Activated CD4-positive, alpha-beta T cell treated with anti-CD3 and anti-CD28 coated beads, Interleukin-10, Interleukin-2, amounts not matched to agents 100 ng/mL and 50 ng/mL, durations not matched to agents 16 hours and 8 hours (primary cell): ENCODE measurements at places on chromosomes 3 and 15.

DNA sequence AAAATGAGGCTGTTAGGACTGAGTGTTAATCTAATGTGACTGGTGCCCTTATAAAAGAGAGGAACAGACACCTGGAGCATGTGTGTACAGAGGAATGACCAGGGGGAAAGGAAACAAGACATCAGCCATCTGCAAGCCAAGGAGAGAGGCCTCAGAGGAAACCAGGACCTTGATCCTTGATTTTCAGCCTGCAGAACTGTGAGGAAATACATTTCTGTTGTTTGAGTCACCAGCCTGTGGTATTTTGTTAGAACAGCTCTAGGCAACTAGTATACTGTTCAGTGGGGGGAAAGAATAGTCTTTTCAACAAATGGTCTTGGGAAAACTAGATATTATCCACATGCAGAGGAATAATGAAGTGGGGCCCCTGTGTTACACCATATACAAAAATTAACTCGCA lies 80.6 kb downstream of the CCR1 start:
- no peak for DNase-seq

GRCh38 chr3:69095636-69096035 lies 10.9 kb downstream of the ARL6IP5 start:
- peak; percentile 60 for DNase-seq

GRCh38 chr15:50758712-50759205 lies 6.7 kb downstream of the SPPL2A start:
- DNase-seq, result no peak

- DNase-seq, result peak; percentile 40
Observed at GRCh38 chr3:167882057-167882667, 146.6 kb downstream of the SERPINI1 start.

DNA sequence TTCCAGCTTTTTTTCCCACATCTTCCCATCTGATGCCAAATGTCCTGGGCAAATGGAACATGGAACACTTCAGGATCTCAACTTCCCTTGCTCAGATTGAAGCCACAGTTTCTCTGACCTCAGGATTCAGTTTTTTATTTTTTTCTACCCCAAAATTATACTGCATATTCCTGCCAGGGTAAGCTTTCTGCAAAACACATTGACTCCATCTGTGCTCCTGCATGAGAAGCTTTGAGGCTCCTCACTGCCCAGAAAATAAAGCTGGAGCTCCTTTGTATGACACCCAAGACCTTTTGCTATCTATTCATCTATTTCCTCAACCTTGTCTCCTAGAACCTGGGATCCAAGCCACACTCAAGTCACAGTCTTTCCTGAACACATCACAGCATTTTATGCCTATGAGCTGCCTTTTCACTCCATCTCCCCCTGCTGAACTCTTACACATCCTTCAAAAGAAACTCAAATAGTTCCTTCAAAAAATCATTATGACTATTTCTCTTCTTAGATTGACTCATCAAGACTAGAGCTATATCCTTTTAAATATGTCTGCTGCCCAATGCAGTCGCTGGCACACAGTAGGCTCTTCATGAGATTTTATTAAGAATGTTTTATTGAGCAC lies 57.4 kb upstream of the PSMD6 start:
- peak; percentile 40 for DNase-seq

GRCh38 chr3:119817583-119818363 lies 35.9 kb downstream of the NR1I2 start:
- no peak for DNase-seq

DNA sequence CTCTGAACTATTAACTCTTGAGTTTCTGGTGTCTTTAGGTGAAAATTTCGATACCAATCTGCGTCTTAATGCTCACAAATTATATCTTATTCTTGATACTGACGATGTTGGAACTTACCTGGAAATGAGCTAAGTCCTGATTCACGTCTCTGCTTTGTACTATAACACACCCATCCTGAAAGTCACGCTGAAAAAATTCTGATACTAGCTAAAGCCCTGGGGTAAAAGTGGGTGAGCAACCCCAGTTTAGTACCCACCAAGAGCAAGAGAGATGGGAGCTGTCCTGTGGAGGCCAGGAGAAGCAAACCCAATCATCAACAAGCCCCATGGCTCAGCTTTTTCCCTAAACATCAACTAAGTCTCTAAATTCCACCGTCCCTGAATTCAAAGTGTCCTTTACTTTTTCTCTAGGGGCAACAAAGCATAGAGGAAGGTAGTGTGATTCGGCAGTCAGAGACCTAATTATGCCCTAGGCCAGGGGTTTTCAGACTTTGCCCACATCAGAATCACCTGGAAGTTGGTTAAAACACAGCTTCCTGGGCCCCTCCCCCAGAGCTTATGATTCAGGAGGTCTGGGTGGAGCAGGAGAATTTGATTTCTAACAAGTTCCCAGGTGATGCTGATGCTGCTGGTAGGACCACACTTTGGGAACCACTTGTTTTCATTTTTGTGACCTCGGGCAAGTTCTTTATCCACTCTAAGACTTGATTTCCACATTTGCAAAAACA lies 90.2 kb downstream of the OSBPL10 start:
- DNase-seq, result no peak

DNA sequence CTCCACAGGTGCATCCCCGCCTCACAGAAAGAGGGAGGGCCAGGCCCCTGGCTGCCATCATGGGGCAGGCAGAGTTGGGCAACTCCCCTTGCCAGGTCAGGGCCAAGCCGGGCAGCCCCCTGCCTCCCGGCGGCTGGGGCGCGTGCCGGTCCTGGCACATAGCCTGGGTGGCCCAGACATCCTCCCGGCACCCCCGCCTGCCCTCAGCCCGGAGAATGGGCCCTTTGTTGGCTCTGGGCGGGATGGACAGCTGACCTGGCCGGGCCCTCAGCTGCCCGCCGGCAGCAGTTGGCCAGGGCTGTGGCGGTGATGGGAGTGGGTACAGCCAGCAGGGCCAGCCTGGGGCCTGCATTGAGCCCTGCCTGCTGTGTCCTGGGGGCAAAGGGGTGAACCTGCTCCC lies 16.5 kb downstream of the PLXNA1 start:
- no peak for DNase-seq

DNA sequence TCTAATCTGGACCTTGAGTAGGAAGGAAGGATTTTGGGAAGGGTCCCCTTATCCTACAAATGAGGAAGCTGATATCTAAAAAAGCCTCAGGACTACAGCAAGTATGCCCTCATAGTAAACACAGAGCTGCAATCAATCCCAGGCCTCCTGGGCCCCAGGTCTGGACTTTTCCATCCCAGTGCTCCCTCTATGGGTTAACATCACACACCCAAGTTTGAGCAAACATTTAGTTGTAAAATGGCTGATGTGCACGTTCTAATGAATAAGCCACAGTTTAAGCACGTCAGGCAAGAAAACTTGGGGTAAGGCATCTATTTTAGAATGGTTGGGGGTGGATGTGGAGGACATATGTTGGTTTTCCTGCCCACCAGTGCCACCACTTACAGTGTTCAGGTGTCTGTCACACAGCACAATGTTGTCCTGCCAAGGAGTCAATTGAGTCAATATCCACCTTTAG lies 44.3 kb upstream of the UBE2E1 start:
- peak; percentile 52 for DNase-seq

GRCh38 chr3:140910860-140911259 lies 30.8 kb upstream of the SLC25A36 start:
- no peak for DNase-seq

GRCh38 chr3:55721716-55722484 lies 234.8 kb upstream of the WNT5A start:
- no peak for DNase-seq

GRCh38 chr3:61903074-61903473 lies 341.7 kb downstream of the PTPRG start:
- no peak for DNase-seq

DNA sequence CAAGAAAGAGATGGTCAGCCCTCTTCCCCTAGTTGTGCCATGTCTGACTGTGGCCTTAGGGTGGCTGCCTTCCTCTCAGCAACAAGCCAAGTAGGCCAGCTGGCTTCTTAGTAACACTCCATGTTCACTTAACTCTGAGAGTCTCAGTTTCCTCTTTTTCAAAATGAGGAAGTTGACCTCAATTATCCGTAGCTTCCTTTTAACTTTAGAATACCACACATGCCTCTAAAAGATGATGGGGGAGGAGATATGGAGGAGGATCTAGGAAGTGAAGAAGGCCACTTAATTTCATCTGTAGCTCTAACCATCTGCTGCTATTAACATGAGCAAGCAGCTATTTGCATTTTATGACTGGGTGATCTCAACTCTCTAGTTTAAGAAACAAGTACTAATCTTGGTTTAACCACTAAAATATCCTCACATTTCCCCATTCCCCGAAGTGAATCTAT lies 32.9 kb downstream of the CD200R1L start:
- no peak for DNase-seq

GRCh38 chr3:13539292-13539638 lies 9.7 kb upstream of the FBLN2 start:
- DNase-seq, result no peak

GRCh38 chr3:4751029-4751501 lies 228.2 kb upstream of the BHLHE40 start:
- peak; percentile 21 for DNase-seq

- no peak for DNase-seq
Observed at GRCh38 chr3:173747427-173747826, 349.9 kb downstream of the NLGN1 start.

DNA sequence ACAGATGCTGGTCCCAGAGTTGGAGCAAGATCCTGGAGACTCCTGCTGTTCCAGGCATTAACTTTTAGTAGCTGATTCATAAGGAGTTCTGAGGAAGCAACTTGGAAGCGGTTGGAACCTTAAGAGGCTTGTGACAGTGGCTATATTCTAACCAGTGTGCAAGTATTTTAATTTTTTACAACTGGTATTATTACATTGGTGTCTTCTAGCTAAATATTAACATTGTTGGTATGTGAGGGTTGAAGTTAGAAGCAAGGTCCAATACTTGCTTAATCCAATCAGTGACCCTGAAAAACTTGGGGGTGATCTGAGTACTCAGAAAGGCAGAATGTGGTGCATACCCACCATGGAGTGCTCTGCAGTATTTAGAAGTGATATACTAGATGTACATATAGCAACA lies 1.5 kb upstream of the OR4F15 start:
- DNase-seq, result no peak

- no peak for DNase-seq
Observed at GRCh38 chr3:62559831-62560445, 186.6 kb upstream of the FEZF2 start.

DNA sequence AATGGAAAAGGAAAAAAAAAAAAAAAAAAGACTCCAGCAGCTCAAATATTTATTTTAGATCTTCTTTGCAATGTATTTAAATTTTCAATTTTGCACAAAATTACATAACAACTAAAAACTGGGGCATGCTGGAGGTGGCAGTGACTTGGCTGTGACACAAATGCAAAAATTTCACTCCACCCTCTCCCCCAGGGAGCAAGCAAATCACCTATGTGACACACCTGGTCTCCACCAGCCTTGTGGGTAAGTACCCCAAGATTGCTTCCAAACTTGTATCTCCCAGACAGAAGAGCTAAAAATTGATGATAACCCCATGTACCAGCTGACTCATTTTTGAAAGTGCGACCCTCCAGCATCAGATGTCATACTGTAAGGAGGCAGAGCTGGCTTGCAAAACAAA lies 32.0 kb downstream of the UBE3A start:
- peak; percentile 5 for DNase-seq

GRCh38 chr3:129061888-129062834 lies 1.6 kb downstream of the GP9 start:
- no peak for DNase-seq

DNA sequence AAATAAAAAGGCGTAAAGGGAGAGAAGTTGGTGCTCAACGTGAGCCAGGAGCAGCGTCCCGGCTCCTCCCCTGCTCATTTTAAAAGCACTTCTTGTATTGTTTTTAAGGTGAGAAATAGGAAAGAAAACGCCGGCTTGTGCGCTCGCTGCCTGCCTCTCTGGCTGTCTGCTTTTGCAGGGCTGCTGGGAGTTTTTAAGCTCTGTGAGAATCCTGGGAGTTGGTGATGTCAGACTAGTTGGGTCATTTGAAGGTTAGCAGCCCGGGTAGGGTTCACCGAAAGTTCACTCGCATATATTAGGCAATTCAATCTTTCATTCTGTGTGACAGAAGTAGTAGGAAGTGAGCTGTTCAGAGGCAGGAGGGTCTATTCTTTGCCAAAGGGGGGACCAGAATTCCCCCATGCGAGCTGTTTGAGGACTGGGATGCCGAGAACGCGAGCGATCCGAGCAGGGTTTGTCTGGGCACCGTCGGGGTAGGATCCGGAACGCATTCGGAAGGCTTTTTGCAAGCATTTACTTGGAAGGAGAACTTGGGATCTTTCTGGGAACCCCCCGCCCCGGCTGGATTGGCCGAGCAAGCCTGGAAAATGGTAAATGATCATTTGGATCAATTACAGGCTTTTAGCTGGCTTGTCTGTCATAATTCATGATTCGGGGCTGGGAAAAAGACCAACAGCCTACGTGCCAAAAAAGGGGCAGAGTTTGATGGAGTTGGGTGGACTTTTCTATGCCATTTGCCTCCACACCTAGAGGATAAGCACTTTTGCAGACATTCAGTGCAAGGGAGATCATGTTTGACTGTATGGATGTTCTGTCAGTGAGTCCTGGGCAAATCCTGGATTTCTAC lies at the start of gene RARB:
Gene RARB (plus strand): TSS at position 322 of the 847 bp plus-strand sequence. CDS start 469 bp downstream, at position 791.
- DNase-seq, result no peak

GRCh38 chr3:112374333-112374734 lies 41.4 kb downstream of the CD200 start:
- DNase-seq, result no peak

GRCh38 chr3:1600700-1601418 lies 497.8 kb upstream of the CNTN4 start:
- DNase-seq, result no peak

- peak; percentile 85 for DNase-seq
Observed at GRCh38 chr3:44104668-44105321, 136.9 kb upstream of the TOPAZ1 start.

DNA sequence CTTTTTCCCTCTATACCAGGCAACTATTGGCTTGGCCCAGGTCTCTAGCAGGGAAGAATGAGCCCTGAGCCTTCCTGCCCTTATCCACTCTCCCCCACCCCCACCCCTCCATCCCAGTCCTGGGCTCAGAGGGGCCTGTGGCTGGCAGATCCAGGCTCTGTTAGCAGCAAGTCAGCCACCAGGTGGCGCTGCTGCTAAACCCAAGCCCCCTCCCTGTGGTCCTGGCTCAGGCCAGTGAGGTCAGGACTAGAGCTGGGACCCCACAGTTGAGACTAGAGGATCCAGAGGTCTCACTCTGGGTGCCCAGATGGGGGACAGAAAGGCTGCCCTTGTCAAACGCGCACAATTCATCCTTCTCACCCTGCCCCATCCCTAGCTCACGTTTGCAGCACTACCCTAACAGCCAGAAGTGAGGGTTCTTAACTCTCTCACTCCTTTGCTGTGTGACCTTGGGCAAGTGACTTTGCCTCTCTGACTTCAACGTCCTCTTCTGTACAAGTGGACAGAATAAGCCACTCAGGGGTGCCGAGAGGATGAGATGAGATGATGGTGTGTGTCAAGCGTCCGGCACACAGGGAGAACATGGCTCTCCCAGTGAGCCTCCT lies 46.8 kb upstream of the SLC6A1 start:
- peak; percentile 62 for DNase-seq

DNA sequence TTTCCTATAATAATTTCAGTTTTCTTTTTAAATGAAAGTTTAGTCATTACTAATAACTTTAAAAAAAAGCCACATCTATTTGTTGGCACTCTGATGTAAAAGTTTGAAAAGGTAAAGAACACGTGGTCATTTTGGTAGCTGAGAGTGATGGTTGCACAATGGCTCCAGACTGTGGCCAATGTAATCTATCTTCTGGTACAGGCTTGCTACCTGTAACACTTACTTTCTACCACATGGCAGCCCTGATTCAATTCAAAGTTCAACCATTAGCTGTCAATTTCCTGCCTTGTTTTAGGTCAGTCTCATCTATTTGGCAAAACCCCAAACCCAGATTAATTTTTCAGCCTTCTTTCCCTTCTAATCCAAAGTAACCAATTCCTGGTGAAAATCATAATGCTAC lies 126.1 kb downstream of the TUSC7 start:
- no peak for DNase-seq

- DNase-seq, result no peak
Observed at GRCh38 chr3:179819379-179819778, 166.5 kb downstream of the USP13 start.
